ENCODE measurements at places on chromosomes 4 and X. TPM values are rescaled to one million over a fixed set of nuclear protein-coding genes. Genes with fewer than 3 reads are reported as not detected.

Gene GABRB1
- 0.22 TPM for total RNA-seq

Gene NUDT11
- total RNA-seq = 39.3 TPM

Gene AFM
- total RNA-seq = not detected

Gene STARD8
- 3.0 TPM for total RNA-seq

Gene CABS1
- not detected for total RNA-seq

Gene CYLC1
- not detected for total RNA-seq

Gene HS3ST1
- 1.7 TPM for total RNA-seq

Gene CENPVL3
- 5.2 TPM for total RNA-seq

Gene SPANXN3
- not detected for total RNA-seq

Gene HGFAC
- 0.15 TPM for total RNA-seq

Gene MAGEA10
- total RNA-seq = not detected

Gene STAP1
- not detected for total RNA-seq

Gene MTM1
- 9.5 TPM for total RNA-seq

Gene EVC2
- total RNA-seq = 6.4 TPM

Gene NOX1
- total RNA-seq = not detected

Gene ATP1B4
- total RNA-seq = not detected

Gene PDCL2
- total RNA-seq = not detected

Gene CENPVL2
- total RNA-seq = 2.9 TPM

Gene INTU
- total RNA-seq = 15.1 TPM

Gene PABPC4L
- total RNA-seq = 4.2 TPM

Gene TLL1
- total RNA-seq = 1.1 TPM

Gene BEX1
- total RNA-seq = 76.8 TPM

Gene MAP7D2
- total RNA-seq = 1.0 TPM

Gene CLTRN
- 0.99 TPM for total RNA-seq

Gene TMEM154
- total RNA-seq = 1.5 TPM

Gene PGRMC1
- total RNA-seq = 248 TPM

Gene KLB
- total RNA-seq = not detected

Gene SLC16A2
- 23.6 TPM for total RNA-seq

Gene ITM2A
- 35.7 TPM for total RNA-seq

Gene LAMP2
- 29.9 TPM for total RNA-seq

Gene DMRTC1
- not detected for total RNA-seq

Gene FAM53A
- 2.8 TPM for total RNA-seq

Gene EREG
- not detected for total RNA-seq

Gene CPE
- total RNA-seq = 11.9 TPM

Gene GPR34
- total RNA-seq = not detected

Gene BTK
- not detected for total RNA-seq

Gene HTN3
- not detected for total RNA-seq

Gene ADH1B
- not detected for total RNA-seq

Gene FAT1
- total RNA-seq = 137 TPM
